ENCODE measurements at places on chromosomes 1 and 21. TPM values are rescaled to one million over a fixed set of nuclear protein-coding genes. Genes with fewer than 3 reads are reported as not detected.

TAL1 gene
- total RNA-seq: not detected

GRCh38 chr1:151905070-151905442, 4.3 kb downstream of the THEM4 start:
- no peak for DNase-seq

- no peak for DNase-seq
Observed at GRCh38 chr1:22326931-22327330, 124.7 kb upstream of the ZBTB40 start.

GRCh38 chr1:3501856-3502640, 47.6 kb downstream of the ARHGEF16 start:
- no peak for DNase-seq

RPTN gene
- total RNA-seq: not detected

GRCh38 chr1:9887070-9887469, 23.0 kb downstream of the CTNNBIP1 start:
- DNase-seq: no peak

- no peak for DNase-seq
Observed at GRCh38 chr1:27545271-27545670, 55.3 kb upstream of the WASF2 start.

DNA sequence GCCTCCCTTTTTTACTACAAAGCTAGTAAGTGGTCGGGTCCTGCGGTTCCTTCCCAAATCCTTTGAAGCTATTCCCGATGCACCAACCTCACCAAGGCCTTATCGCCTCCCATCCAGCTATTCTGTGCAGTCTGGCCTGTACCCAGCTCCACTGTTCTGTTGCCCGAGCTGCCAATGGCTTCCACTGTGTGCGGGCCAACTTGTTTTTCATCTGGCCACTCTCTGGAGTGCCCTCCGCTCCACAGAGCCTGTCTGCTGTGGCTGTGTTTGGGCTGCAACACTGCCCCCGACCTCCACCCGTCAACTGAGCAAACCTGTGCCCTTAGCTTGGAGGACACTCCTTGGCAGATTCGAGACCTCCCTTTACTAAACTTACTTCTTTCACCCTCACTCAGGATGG, 125.0 kb downstream of the KIAA0319L start:
- DNase-seq: no peak

ZBTB37 gene
- total RNA-seq: 4.3 TPM

GRCh38 chr1:84096176-84096575, 47.9 kb upstream of the PRKACB start:
- DNase-seq: no peak

DNA sequence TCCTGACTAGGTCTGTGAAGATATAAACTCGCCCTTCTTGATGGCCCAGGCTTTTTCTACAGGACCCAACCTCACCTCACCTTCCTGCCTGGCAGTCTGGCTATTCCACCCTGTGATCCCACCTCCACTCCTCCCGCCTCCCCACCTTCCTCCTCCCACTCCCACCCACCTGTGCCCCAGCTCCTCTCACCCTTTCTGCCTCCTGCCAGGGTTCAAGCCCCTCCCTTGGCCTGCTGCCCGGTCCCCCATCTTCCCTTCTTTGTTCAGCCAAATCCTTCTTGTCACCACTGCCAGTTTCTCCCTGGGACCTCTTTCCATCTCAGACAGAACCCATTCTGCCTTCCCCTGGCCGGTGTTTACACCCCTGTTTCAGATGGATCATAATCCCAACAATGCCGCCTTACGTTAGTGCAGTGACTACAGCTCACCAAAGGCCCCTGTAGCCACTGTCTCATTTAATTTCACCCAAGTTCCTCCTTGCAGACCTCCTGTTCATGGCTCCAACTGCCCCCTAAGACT, 127.5 kb upstream of the EDN2 start:
- no peak for DNase-seq
